ENCODE measurements at places on chromosomes 4 and X.

- no peak for ATAC-seq
These were observed 42.9 kb upstream of the HS3ST1 start for GRCh38 chr4:11471618-11472017.

DNA sequence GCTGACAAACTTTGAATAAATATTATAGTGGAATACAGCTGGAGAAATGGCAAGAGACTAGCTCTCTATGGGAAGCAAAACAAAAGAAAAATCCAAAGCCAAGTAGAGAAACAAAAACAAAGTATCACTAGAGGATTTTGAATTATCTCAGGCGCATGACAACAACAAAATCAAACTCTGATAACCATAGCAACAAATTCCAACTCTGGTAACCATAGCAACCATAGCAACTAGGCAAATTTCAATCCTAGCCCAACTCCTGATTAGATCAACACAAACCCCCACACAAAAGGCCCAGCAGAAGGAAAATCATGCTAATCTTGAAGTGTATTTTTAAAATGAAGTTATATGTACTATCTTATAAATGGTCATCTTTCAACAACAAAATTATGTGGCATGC is 98.4 kb upstream of the MAGEE2 start:
- ATAC-seq = no peak

- ATAC-seq = no peak
These were observed 63.5 kb downstream of the TMEM131L start for GRCh38 chr4:153529646-153530045.

- no peak for ATAC-seq
These were observed 101.5 kb downstream of the SORBS2 start for GRCh38 chr4:185710487-185710995.

- ATAC-seq = no peak
These were observed 29.9 kb downstream of the DKK2 start for GRCh38 chr4:107006218-107006617.

DNA sequence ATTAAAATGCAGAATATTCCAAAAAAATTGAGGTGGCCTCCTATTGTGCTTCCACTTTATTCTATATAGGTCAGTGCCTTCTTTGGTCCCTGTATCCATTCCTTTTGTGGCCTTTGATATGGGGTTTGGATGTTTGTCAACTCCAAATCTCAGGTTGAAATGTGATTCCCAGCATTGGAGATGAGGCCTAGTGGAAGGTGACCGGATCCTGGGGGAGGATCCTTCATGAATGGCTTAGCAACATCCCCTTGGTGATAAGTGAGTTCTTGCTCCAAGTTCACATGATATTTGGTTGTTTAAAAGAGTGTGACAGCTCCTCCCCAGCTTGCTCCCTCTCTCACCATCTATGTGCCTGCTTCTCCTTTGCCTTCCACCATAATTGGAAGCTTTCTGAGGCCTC is 380.6 kb downstream of the INPP4B start:
- ATAC-seq = no peak

DNA sequence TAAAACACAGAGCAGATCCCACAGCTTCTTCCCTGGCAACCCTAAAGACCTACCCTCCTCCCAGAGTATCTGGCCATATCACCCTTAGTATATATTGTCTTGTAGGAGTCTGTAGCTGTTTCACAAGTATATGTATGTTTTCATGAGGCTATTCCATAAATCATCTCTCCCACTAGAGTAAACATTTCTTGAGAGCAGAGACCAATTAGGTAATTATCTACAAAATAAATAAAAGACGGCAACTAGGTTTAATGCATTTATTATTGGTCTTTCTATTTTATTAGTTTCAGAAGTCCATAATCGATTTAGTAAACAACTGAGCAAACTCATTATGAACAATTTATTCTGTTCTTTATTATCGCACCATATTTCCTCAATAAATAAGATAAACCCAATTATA is 7.0 kb downstream of the ACOT9 start:
- ATAC-seq = no peak

- no peak for ATAC-seq
These were observed 55.3 kb upstream of the SLC25A43 start for GRCh38 chrX:119343856-119344255.

DNA sequence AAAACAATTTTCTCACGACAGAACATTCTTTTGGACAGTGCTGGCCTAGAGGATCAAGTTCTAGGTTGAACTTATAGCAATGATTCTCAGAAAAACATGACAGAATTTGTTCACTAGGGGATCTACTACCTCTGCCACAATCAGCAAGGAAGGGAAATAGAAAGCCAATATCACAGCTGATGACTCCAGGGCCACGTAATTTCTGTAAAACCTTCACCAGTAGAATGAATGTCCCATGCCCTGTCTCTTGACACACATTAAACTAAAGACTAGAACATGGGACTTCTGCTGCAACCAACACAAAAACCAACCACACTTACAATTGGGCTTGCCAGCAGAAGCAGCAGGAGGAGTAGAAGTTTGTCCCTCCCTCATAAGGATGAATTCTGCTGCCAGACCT is 86.0 kb upstream of the NPFFR2 start:
- no peak for ATAC-seq

GRCh38 chr4:63269156-63269555 is 1140.1 kb downstream of the TECRL start:
- ATAC-seq = no peak

- no peak for ATAC-seq
These were observed 38.7 kb upstream of the GRID2 start for GRCh38 chr4:92265021-92265420.

DNA sequence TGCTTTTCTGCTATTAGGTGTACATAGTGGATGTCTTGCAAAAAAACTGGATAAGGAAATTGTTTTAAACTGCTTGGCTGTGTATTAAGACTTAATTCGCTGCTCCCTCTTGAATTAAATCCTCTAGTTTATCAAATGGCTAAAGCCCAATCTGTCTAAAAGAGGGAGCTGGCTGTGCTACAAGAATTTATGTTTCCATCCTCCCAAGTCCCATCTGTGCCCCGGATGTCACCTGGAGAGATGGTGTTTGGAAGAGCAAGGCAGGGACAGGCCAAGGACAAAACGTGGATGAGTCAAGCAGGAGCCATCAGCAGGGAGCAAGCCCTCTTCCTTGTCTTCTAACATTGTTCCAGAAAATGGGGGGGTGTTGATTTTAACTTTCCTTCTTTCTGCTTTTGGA is 171.3 kb upstream of the LCORL start:
- no peak for ATAC-seq

- no peak for ATAC-seq
These were observed 85.1 kb downstream of the KIT start for GRCh38 chr4:54742636-54743399.

- ATAC-seq = no peak
These were observed 9.4 kb upstream of the AP1S2 start for GRCh38 chrX:15864023-15864422.

- ATAC-seq = no peak
These were observed 447.3 kb downstream of the C4orf33 start for GRCh38 chr4:129543299-129543698.
